ENCODE measurements at places on chromosomes 6 and 20.

DNA sequence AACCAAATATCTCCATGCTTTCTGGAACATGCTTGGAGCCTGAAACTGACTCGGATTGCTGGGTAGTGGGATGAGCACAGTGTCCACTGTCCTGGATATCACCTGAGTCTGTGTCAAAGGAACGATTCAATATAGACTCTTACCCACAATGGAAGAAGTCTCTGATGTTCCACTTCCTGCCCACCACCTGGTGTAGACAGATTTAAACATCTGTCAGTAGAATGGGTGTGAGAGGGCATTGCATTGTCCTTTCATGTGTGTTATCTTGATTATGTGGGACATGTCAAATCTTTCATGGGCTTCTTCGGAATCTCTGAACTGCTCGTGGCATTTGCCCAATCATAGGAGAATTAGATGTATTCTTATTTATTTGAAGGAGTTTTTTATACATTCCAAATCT is 20.8 kb downstream of the ULBP3 start:
- no peak for DNase-seq

DNA sequence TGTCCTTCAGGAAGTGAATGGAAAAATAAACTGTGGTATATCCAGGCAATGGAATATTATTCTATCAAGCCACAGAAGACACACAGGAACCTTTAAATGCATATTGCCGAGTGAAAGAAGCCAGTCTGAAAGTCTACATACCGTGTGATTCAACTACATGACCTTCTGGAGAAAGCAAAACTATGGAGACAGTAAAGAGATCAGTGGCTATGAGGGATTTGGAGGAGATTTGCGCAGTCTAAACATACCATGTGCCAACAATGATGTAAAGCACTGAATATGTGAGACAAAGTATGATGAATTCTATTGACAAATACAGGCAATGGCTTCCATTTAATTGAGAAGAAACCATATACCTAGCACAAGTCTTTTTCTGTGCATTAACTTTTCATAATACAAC is 518.3 kb upstream of the ZNF337 start:
- no peak for DNase-seq

DNA sequence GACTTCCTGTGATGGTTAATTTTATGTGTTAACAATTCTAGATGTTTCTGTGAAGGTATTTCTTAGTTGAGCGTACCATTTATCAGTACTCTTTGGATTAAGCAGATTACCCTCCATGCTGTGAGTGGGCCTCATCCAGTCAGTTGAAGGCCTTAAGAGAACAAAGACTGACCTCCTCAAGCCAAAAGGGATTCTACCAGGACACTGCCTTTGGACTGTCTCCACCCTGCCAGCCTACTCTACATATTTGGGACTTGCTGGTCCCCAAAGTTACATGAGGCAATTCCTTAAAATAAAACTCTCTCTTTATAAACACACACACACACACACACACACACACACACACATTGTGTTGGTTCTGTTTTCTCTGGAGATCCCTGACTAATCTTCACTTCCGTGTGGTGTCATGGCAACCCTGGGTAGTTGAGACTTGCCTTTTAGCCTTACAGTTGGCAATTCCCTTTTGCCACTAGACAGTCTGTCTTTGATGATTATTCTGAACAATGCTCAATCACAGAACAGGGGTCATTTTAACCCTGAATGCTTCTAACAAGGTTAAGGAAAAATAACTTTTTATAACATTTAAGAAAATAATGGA is 32.2 kb downstream of the MRAP2 start:
- DNase-seq = no peak

DNA sequence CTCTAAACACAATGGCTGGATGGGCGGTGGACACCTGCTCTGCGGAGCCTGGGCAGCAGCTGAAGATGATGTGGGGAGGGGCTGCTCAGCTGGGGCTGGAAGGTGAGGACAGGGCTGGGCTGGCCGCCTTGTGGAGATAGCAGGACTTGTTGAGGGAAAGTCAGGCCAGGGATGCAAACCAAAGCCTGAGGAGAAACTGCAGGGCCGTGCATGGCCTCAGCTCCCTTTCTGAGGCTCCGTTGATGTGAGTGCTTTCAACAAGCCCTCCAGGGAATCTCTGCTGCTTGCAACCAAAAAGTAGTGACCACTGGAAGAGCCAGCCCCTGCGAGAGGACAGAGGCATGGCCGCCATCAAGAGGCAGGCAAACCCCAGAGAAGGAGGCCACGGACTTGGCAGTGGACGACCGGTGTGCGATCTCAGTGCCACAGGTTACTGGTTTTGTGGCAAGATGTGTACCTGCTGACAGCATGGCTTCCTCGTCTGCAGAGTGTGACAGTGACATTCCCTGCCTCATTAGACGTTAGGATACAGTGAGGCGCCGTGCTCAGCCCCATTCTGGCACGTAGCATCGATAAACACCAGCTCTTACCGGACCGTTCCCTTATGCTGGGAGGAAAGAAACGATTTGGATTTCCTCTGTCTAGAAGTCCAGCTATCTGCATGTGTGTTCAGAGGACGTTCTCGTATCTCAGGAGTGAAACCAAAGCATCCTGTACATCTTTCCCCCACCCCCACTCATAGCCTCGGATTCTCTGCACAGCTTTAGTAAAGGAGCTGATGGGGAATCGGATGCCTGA is 37.9 kb downstream of the ERMARD start:
- no peak for DNase-seq
